KG1 (cell line): ENCODE measurements at places on chromosomes 11 and 22.
A peak's percentile ranks its signal among the peaks of the same experiment; 100 is the strongest.

- no peak for DNase-seq
Observed at GRCh38 chr11:47913529-47914244, 65.5 kb upstream of the NUP160 start.

DNA sequence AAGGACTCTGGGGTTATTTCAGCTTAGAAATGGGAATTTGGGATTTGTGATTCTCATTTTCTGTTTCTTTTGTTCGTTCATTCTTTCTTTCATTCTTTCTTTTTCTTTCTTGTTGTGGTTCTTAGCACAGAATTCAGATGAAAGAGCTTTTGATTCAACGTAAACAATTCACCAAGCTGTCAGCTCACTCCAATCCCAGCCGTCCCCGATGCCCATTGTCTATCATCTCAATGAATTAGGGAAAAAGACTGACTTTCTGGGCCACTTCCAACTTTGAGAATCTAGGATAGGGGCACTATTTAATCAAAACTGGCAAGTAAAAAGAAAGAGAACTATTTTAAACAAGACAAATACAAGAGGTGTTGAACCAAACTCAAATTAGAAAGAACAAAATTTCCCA is 25.1 kb upstream of the TMA7B start:
- DNase-seq = no peak

DNA sequence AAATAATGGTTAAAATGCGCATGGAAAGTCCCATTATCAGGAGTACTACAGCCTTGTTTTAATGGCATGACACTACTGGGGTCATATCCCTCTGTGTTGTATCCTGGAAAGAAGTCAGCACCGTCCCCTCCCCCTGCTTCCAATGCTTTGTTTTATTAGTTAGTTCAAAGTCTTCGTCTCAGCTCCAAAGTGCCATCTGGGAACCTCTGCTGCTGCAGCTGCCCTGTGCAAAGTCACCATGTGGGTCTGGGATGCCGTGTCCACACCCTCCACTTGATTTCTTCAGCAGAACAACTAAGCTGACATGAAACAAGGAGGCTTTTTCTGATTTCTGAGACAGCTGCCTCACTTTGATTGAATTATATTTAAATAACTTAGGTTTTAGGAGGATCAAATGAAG is 29.5 kb upstream of the NCAM1 start:
- DNase-seq = no peak

DNA sequence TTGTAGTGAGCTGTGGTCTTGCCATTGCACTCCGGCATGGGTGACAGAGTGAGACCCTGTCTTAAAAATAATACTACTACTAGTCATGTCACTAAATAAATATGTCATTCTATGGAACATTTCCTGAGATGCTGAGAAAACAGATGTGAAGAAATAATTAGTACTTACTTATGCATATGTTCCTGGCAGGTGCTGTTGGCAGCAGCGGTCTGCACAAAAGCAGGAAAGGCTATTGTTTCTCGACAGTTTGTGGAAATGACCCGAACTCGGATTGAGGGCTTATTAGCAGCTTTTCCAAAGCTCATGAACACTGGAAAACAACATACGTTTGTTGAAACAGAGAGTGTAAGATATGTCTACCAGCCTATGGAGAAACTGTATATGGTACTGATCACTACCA is 8.8 kb downstream of the ARCN1 start:
- no peak for DNase-seq

DNA sequence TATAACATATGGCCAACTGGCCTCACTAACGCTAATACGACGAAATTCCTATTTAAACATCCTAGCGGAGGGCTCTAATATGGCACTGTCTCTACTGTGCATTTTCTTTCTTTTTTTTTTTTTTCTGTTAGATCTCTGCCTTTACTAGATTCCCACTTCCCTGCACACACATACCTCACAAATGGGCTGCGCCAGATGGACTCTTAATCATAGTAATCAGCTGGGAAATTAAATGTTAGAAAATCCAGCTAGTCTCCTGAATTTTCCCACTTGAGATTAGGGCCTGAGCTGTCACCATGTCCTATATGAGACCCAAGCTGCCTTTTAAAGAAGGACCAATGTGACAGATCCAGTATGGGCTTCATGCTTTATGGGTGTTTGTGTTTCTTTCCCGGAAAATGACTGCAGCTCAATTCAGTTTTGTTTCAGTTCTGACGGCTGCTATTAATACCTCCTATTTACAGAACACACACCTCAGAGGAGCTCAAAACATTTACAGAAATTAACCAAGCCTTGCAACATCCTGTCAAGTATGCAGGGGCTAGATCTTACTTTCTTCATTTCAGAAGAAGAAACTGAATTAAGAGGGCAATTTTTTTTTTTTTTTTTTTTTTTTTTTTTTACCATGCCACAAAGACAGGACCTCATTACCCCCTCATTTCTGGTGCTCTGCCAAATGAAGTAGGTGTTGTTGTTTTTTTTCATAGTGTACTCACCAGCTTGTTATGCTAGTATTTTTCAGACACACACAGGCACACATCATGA is 49.8 kb upstream of the BLID start:
- no peak for DNase-seq

GRCh38 chr11:126886636-126887035 is 113.9 kb downstream of the KIRREL3 start:
- no peak for DNase-seq

GRCh38 chr11:116078101-116078591 is 573.9 kb upstream of the CADM1 start:
- peak; percentile 14 for DNase-seq

DNA sequence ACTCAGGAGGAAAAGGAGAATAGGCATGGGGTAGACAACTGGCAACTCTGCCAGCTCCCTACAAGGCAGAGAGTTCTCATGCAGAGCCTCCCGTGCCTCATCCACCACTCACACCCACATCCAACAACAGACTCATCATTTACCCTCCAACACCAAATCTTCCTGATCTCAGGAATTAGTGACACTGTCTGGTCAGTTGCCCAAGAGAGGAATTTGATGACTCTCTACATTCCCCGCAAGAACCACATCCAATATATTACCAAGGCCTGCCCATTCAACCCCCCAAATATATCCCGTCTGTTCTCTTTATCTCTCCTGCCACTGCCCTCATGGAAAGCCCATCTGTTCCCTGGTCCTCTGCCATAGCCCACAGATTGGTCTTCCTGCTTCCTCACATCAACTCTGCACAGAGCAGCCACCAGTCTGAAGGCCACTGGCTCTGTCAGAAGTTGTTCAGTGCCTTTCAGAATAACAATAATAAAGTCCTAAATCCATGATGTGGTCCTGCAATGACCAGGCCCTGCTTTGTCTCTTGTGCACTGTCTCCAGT is 57.5 kb upstream of the CD82 start:
- DNase-seq = no peak

DNA sequence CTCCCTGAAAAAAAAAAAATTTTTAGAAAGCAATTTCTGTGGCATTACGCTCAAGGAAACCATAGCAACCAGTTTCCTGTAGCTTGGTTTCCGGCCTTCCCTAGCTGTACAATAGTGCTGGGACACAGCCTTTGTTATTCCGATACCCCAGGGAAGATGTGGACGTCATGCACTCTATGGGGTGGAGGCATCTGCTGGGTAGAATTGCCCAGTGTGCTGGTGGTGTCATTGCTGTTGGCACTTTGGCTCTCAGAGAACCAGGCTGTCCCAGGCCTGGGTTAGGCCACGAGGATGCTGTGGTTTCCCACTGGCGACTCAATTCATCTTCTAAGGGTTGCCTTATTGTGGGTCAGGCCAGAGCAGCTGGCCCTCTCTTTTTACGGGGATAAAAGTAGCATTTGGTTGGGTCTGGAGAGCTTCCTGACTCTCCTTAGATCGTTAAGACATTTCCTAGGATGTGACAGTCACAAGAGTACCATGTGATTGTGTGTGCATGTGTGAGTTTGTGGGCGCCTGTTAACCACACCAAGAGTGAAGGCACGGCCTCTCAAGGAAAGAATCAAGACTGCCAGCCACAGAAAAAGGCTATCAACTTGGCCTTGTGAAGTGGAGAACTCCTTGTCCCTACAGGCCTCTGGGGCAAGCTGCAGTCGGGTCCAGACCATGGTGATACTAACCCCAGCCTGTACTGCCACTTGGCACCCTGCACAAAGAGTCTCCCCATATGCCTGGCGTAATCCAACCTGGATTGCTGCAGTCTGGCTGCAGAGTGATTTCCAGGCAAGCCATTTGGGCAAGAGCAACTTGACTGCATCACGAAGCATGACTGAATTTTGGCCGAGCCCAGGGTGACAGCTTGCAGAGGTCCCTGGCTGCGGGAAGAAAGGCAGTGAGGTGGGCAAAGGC is 35.9 kb upstream of the NAV2 start:
- no peak for DNase-seq

DNA sequence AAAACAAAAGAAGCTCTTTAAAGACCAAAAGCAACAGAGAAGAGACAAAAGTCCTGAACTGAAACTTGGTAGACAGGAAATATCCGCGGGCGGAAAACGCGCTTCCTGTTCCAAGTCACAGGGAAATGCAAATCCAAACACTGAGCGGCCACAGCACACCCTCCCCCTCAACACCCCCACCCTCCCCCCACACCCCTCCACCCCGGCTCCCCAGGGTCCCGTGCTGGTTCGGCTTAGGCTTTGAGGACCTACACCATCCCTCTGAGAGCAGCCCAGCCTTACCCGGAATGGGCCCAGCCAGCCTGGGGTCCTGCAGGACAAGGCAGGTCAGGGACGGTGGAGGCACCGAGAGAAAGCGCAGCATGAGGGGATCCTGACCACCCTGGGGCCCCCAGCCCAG is 160.4 kb downstream of the BRD1 start:
- DNase-seq = no peak

DNA sequence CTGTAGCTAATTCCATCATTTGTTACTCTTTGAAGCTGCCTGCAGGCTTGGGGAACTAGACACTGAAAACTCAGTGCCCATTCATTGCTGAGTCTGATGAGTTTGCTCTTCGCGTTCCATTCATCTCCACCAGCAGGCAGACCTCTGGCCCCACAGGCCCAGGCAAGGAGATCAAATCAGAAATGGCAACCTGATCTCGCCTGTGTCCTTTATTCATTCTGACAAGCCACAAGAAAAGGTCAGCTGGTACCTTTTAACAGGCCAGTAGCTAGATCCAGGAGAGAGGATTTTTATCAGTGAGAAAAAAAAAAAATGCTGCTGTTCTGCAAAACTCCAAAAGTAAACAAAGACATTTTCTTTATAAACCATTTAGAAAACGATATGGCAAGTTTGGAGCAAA is 742.5 kb downstream of the ETS1 start:
- DNase-seq = no peak

GRCh38 chr11:56782167-56782847 is 33.8 kb upstream of the OR9G4 start:
- DNase-seq = no peak

GRCh38 chr11:119647254-119647653 is 81.7 kb downstream of the NECTIN1 start:
- no peak for DNase-seq
